T-cell (primary cell): ENCODE measurements at places on chromosomes 3 and 15. TPM values are rescaled to one million over a fixed set of nuclear protein-coding genes. Genes with fewer than 3 reads are reported as not detected.

DNA sequence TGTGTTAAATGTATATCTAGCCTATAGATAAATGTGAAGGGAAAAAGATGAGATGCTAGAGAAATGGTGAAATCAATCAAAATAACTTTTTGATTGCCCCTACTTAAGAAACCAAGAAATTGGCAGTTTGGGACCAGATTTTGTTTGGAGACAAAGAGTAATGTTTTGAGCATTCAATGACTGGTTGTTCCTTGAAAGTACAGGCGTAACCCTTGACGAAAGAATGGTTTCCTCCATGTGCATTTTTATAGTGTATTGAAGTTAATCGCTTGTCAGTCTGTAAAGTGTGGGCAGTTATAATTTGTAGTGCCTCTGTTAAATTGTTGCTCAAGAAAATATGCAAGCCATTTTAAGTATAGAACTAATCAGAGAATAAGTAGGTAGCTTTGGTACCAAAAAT, 1.2 kb downstream of the KIF23 start:
- no peak for DNase-seq

DNA sequence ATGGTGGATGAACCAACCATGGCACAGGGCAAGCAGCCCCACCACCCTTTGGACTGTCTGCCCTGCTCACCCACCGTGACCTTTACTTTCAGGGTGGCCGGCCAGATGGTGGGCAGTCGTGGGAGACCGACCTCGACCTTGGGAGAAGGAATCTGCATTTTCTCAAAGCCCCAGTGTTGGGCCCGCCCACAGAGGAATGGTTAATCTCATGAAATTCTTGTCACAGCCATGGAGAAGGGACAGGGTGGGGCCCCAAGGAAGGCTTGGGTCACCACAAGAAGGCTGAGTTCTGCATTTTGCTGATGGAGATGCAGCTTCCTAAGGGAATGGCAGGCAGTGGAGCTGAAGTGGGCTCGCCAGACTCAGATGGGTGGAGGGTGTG, 2.9 kb downstream of the PLXND1 start:
- no peak for DNase-seq

The PTX3 gene
- 0.25 TPM for total RNA-seq

GRCh38 chr3:38343797-38344594, 2.6 kb upstream of the XYLB start:
- no peak for DNase-seq

DNA sequence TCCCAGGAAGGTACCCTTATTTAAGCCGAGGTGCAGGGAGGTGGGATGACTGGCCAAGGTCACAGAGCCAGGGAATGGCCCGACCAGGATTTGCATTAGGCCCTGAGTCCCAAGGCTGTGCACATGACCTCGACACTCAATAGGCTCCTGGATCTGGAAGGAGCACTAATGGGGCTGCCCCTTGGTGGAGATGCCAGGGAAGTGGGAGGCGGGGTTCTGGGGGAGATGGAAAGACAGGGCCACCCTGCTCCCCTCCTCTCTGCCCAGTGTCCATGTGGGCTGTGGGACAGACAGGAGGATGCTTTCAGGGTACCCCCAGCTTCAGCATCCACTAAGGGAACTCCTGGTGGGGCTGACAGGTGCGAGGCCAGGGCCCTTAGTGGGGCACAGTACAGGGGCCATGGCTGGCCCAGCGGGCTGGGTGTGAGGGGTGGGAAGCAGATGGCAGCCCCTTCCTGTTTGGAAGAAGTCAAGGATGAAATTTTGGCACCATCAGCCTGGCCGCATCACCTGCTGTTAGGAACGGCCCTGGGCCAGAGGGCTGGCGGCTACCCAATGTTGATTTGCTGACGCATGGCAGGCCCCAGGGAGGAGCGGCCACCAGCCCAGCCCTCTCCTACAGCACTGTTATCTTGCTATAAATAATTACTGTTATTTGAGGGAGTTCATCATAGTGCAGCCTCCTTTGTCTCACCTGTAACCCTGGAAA, 37.3 kb downstream of the ATP2B2 start:
- DNase-seq = no peak

- DNase-seq = no peak
These were observed 264.5 kb upstream of the RASGRP1 start for GRCh38 chr15:38829086-38829485.
